Fibroblast of mammary gland (primary cell): ENCODE measurements at places on chromosomes 4 and X.

- DNase-seq, result peak; percentile 29
Observed at GRCh38 chrX:46381630-46382029, 163.6 kb downstream of the ZNF674 start.

DNA sequence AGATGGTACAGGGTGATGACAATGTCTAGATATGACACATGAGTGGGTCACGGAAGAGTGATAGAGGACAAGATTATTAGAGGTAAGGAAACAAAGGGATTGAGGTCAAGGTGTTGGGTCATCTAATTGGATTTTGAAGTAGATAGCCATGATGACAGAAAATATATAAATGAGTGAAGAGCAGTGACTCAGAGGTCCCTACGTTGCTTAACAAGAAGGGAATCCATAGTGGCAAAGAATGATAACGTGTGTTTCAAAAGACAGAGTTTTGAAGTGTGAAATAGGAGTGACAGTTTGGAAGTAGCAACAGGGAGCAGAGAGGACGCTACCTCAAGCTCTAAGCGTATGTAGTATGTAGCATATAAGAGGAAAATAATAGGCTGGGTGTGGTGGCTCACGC, 22.2 kb upstream of the CAMK2D start:
- peak; percentile 18 for DNase-seq

GRCh38 chrX:96372313-96373046, 312.2 kb upstream of the DIAPH2 start:
- DNase-seq, result peak; percentile 75

DNA sequence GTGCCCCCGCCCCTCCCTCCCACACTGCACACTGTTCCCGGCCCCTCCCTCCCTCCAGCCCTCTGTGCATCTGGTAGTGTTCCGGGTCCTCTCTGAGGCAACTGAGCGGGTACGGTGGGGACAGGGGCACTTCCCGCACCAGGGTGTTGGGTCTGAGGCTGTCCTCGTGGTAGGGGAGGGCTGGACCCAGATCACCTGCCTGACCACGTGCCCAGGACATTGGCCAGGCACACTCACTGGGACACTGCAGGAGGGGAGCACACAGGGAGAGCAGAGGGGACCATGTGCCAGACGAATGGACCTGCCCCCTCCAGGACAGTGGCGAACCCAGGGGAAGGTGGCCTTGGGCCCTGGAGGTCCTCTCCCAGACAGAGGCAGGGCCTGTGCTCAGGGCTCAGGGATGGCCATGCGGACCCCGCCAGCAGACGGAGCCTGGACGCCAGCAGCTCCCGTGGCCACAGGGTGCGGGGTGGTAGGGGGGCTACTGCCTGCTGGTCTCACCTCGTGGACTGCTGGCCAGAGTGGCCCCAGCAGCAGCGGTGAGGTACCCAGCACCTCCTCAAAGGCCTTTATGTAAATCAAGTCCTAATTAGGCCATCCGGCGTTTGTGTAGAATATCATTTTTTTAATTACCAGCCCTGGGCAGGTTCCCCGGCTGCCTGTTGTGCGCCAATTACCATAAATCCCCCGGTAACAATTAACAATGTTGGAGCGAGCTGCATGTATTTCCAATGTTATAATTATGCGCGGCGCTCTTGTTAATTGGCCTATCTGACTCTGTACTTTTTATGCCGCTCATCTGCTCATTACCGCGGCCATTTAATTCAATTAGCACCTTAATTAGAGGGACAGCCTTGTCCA, 106.9 kb downstream of the FAM53A start:
- DNase-seq, result no peak

DNA sequence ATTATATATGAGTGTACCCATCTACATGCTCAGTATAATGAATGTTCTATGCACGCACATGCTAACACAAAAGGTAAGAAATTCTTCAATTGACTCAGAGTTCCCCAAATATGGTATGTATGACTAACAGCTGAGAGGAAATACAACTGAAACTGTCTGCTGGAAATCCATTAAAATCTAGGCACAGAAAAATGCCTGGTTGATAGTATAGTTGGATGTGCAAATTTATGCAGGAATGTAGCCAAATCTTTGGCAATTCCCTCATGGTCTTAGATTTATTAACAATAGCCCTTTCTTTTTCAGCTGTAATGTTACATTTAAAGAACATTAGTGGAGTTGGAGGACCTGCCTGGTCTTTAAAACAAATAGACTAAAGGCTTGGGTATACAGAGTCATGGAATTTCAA, 5.5 kb downstream of the CAMK2D start:
- DNase-seq, result peak; percentile 76

- no peak for DNase-seq
Observed at GRCh38 chr4:122044501-122044900, 92.6 kb upstream of the TRPC3 start.

DNA sequence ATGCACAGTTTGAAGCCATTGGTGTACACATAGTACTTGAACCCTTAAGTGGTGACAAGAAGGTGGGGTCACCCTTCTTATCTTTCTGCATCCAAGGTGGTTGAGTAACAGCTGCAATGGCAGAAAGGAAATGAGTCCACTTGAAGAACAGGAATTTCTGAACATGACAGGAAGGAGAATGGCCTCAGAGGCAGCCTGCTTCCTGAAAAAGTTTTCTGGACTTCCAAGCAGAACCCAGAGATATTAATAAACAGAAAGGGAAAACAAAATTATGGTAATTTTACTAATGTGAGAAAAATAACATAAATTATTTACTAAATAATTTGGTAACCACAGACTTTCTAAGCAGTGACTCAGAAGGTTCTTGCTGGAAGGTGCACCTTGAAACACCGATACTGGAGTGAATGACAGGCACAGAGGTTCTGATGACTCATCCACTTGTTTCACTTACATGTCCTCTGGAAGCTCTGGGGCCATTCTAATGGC, 119.9 kb upstream of the HS3ST1 start:
- DNase-seq, result no peak

GRCh38 chr4:57078685-57079521, 31.3 kb downstream of the IGFBP7 start:
- no peak for DNase-seq

GRCh38 chrX:40434443-40434842, 146.3 kb upstream of the ATP6AP2 start:
- DNase-seq, result no peak

DNA sequence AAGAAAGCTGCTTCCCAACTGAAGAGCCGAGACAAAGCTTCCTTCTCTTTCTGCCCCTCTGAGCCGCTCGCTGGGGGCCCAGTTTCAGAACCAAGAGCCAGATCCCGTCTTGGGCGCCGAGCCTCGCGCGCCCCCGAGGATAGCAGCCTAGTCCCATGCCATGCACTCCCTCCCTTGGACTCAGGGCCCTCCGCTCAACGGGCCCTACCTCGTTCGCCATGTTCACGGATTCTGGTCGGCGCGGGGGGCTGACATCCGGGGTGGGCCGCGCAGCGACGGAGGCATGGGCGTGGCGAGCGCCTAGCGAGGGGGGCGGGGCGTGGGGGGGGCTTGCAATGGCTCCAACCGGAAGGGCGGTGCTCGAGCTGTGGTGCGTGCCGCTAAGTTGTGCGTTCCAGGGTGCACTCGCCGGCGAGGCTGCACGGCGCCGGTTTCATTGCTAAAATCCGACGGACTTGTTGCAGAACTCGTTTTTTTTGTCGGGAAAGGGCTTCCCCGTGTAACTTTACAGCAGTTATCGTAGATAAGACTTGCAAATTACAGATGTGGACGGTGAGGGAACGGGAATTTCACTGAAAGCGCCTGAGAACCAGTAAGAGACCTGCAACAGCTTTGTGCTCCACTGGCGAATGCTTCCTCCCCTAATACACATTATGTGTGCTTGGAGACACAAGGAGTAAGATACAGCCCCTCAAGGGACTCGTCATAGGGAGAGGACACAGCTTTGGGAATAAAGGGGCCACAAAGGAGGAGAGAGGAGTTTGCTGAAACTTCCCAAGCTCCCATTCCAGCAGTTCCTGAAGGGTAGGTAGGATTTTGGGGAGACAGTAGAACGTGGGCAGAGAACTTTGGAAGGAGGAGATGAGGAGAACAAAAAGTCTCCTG, at the start of gene ADH5:
TSS of gene ADH5 (minus strand) at position 308 of the 885 bp plus-strand sequence. CDS start at position 220, 88 bp downstream.
- DNase-seq, result peak; percentile 82

DNA sequence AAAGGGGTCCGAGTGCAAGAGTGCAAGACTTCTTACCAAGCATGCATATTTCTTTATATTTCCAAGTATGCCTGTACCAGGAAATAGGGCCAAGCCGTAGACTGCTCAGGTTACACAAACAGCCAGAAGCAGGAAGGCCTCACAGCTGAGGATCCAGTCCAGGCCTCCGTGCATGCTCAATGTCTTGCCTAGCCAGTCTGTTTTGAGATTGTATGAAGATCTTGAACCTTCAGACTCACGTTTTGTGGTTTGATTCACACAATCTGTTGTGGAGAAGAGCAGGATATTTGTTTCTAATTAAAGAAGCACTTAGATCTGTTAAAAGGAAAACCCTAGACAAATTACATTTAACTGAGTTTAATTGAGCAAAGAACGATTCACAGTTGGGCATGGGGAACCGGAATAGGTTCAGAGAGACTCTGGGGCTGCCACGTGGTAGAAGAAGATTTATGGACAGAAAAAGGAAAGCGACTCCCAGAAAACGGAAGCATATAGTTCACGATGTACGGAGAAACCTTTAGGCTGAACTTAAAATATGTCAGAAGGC, 1.2 kb downstream of the MGST2 start:
- DNase-seq, result peak; percentile 52

- no peak for DNase-seq
Observed at GRCh38 chrX:115588179-115588578, 27.2 kb downstream of the PLS3 start.

DNA sequence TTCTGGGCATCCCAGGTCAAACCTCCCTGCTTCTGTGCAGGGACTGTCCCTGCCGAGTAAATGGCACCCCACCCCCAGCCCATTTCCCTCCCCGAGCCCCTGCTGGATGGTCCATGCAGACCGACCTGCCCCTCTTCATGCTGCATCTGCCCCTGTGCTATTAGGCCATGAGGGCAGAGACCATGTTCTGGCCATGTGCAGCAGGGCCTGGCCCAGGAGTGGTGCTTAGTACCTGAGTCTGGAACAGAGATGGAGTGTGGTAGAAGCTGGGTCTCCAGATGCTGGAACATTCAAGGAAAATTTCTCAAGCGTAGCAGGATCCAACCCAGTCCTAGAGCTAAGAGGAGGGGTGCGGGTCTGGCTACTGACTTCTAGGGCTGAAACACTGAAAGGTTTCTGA, 15.3 kb upstream of the UBA1 start:
- DNase-seq, result no peak

DNA sequence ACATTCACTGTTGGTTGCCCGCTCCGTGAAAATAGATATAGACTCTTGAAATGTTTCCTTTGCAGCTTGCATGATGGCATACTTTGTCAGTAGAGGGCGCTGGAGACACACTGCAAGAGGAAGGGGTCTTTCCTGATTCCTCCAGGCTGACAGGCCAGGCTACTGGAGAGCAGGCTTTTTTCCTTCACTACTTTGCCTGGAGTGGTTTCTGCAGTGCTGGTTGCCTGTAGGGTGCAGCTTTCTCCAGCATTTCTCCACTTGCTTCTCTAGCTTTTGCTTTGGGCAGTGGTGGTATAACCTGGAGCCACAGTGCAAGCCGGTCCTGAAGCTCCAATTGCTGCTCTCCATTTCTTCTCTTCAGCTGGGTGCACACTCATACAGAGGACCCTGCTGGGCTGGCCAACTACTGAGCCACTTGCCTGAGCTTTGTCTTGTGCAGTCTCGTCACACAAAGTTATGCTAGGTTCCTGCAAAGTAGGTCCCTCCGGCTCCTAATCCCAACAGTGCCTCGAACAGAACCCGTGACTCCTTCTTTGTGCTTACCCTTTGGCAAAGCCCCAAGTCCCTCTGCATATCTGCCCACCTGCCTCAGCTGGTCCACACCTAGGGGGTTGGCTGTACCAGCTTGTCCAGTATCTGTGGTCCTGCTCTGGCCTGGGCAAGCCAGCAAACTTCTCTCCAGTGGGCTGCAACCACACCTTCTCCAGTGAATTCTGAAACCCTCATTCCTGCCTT, 46.3 kb downstream of the RASSF6 start:
- peak; percentile 87 for DNase-seq

DNA sequence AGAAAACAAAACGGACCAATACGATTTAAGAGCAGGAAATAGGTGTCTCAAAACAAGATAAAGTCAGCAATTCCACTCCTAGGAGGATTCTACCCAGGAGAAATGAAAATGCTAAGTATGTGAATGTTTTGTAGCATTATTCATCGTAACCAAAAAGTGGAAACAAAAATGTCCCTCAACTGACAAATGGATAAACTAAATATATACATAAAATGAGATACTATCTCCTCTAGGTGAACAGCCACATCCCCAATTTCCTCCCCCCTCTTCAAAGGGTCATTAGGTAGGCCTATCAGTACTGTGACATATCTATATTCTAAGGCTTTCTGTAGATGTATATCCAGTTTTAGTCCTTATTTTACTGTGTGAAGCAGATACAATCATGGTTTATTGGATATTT, 18.0 kb downstream of the DDX3X start:
- DNase-seq, result no peak

DNA sequence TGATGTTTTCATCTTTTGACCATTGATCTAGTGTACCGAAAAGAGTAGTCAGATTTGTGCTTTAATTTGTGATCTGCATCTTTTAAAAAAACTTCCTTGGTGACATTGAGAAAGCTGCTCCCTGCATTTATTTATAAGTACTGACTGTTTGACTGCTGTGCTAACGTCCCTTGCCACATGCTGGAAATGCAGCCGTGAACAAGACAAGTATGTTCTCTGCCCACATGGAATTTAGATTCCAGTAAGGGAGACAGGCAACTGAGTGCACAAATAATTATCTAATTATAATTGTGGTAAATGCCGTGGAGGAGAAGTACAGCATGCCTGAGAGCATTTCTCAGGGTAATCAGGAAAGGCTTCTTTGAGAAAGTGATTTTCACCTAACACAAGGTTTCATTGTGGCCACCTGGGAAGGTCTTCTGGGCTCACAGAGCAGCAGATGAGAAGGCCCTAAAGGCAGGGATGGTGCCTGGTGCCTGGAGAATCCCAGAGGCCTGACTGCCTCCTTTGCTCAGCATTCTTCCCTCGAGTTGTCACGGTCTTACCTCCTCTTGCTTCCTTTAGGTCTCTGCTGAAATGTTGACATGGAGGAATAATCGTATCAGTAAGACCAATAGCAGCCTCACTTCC, 55.8 kb downstream of the PTTG2 start:
- DNase-seq, result no peak

DNA sequence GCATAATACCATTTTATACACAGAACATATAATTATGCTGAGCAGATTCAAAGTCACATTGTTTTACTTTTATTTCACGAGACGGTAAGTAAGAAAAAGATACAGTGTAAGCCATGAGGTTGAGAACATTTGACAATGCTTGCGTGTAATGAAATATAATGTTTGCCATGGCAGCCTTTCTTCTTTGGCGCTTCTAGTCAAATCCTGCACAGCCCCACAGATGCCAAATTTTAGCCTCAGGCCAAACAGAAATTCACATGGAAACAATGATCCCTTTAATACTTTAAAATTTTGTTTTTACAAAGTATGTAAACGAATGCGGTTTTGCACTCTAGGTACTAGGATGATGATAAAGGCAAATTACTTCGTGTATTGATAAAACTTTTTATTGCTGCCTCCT, 502.7 kb upstream of the SMIM31 start:
- no peak for DNase-seq
